Hindlimb muscle (tissue), 1 donor: ENCODE measurements at places on chromosomes 7 and 10.

GRCh38 chr10:116880716-116881482 is 31.6 kb downstream of the ENO4 start:
- DNase-seq = no peak

DNA sequence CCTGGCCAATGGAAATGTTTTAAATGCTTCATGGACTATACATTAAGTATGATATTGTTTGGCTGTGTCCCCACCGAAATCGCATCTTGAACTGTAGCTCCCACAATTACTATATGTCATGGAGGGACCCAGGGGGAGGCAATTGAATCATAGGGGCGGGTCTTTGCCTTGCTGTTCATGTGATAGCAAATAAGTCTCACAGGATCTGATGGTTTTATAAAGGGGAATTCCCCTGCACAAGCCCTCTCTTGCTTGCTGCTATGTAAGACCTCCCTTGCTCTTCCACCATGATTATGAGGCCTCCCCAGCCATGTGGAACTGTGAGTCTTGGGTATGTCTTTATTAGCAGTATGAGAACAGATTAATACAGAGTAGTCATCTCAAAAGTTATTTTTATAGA is 32.4 kb upstream of the GRB10 start:
- DNase-seq = no peak

DNA sequence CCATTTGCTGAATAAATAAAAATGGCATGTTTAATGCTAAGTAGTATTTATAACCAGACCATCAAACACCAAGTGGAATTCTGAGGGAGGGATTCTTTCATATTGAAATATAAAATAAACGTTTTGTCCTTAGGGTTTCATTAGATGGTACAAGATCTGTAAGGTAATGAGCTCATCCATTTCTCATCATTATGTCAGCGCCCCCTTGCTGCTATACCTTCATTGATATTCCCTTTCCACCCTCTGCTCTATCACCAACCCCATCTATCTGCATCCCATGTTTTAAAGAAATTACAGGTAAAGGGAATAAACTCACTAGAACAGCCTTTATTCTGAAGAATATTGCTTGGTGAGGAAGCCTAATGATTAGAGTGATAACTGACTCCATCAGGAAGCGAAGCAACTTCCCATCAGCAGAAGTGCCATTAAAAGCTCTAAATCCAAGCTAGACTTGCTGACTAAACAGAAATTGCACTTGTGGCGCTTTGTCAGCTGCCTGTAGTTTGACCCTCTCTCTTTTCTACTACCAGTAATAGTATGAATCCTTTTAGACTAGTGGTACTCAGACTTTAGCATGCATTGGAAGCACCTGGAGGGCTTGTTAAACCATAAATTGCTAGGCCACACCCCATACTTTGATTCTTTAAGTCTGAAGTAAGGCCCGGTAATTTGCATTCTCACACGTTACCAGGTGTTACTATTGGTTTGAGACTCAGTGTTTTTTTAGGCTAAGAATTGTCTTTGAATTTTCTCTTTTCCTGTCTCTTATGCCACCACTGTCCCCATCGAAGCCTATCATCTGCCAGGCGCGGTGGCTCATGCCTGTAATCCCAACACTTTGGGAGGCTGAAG is 27.5 kb downstream of the ADD3 start:
- no peak for DNase-seq

- DNase-seq = no peak
Measured at GRCh38 chr7:70596598-70596913, 535.4 kb upstream of the GALNT17 start.

GRCh38 chr7:156768698-156769472 is 124.1 kb downstream of the LMBR1 start:
- DNase-seq = no peak

- DNase-seq = no peak
Measured at GRCh38 chr7:114645451-114645850, 230.8 kb downstream of the FOXP2 start.

- DNase-seq = no peak
Measured at GRCh38 chr10:23096802-23097549, 1.6 kb downstream of the MSRB2 start.

- no peak for DNase-seq
Measured at GRCh38 chr10:112235920-112236319, 47.3 kb upstream of the TECTB start.

DNA sequence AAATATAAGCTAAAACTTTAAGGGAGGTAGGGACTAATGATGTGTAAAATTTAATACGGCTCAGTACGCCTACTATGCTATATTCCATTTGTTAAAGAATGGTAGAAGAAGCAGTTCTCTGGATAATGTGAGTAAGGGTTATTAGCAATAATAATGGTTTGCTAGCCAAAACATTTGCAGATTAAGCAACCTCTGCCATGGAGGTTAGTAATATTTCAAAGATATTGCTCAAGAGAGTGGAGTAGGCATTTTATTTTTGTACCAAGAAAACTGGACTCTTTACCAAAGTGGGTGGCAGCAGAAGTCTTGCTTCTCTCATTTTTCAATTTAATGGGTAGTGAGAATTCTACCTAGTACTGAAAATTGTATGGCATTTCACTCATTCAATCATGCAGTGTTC is 158.9 kb upstream of the TMEM106B start:
- DNase-seq = no peak

DNA sequence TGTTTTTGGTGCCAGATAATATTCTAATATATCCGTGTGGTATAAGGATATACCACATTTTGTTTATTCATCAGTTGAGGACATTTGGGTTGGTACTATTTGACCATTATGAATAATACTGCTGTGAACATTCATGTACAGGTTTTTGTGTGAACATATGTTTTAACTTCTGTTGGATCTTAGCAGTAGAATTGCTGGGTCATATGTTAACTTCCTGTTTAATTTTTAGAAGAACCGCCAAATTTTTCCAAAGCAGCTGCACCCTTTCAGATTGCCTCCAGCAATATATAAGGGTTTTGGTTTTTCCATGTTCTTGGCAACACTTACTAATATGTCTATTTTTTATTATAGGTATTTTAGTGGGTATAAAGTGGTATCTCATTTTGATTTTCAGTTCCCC is 22.8 kb downstream of the VPS26A start:
- no peak for DNase-seq

GRCh38 chr10:6516929-6517284 is 63.2 kb downstream of the PRKCQ start:
- no peak for DNase-seq

- DNase-seq = no peak
Measured at GRCh38 chr7:1526271-1526754, 4.2 kb upstream of the MAFK start.

DNA sequence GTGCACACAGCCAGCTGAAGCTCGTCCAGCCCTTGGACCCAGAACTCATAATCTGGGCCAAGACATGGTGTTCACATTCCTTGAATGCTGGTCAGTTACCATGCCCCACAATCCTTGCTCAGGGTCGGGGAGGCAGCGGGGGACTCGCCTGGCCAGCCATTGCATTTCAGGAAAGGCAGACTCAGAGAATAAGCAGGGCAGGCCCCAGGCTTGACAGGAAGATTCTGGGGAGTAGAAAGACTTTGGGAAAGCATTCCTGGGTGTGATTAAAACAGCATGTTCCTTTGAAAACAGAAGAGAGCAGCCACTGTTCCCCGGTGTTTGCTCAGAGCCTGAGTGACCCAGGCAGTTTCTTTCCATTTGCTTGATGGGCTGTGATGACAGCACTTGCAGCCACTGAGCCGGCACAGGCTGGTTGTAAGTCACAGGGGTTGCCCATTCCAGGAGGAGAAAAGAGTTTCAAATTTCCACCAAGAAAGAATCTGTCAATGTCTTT is 473.7 kb downstream of the TYW1 start:
- DNase-seq = no peak

DNA sequence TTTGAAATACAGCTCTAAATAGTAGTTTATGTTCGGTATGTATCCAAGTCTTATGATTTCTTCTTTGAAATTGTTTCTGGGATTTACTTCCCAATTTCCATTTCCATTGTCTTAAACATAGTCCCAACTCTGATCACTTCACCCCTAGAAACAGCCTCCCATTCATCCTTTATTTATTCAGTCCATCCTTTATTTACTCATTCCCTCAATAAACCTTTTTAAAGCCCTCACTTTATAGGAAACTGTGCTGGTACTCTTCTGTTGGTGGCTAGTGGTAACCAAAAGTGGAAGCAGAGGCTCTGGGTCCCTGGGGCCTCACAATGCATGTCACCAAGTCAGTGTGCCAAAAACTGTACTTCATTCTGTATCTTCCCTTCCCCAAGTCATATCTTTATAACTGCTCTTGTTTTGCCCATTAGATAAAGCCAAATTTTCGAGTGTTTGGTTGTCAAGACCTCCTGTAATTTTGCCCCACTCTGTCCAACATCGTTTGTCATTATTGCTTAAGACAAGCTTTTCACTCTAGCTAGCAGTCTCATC is 3.9 kb upstream of the EPC1 start:
- no peak for DNase-seq

- no peak for DNase-seq
Measured at GRCh38 chr10:24652381-24652957, 71.2 kb downstream of the ARHGAP21 start.

DNA sequence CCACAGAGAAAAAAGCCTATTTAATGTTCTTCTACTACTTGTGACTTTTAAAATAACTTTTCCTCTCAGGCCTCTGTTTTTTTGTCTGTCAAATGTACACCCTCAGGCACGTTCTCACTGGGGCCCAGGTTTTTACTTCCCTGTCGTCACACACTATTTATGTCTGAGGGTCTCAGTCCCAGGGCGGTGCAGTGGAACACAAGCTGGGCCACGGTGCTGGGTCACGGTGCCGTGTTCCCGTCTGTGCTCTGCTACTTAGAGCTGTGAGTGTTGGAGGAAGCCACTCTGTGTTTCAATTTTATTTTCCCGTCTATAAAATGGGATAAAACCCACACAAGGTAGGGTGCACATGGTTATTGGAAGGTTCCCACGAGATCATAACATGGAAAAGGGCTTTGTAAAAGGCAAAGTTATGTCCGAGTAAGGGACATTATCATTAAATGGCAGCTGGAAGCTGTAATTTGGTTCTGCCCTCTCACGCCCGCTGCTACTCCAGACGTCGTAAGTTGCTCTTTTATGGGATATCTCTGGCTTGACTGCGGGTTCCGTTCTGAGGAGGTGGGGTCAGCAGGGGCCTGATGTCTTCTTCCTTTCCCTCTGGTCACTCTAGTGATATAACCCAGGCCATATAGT is 25.2 kb downstream of the ZNF775 start:
- DNase-seq = no peak

- DNase-seq = no peak
Measured at GRCh38 chr7:434891-435629, 84.6 kb downstream of the PDGFA start.

DNA sequence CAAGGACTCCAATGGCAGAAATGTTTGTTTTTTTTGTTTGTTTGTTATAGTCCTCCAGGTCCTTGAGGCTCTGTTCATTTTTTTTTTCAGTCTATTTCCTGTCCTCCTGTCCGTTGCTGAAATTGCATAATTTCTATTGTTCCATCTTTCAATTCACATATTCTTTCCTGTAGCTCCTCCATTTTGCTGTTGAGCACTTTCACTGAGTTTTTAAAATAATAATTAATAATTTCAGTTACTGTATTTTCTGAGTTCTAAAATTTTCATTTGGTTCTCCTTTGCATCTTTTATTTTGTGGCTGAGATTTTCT is 202.3 kb upstream of the AGR3 start:
- DNase-seq = no peak

DNA sequence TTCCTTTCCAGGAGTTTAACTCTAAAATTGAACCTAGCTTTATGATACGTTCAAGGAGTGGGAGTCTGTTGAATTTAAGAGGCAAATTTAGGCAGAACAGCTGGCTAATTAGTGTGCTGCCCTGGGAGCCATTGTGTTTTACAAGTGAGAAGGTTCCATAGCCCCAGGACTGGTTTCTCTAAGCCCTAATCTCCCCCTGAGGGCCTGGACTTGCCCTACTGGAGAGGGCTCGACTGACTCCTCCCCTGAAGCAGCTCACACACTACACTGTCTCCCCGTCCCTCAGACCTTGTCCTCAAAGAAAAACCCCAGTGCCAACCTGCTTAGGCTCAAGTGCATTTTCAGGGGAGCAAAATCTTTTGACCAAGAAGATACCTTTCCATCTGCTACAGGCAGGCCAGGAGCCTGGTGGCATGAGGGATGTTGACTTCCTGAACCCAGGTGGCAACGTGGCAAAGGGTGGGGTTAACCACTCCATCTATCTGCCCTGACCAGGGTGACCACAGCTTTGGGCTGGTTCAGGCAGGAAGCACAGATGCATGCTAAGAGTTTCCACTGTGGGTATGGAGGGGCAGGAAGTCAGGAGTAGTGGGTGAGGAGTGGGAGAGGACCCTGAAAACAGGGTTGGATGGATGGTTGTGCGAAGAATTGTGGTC is 68.9 kb upstream of the CARD11 start:
- no peak for DNase-seq

- no peak for DNase-seq
Measured at GRCh38 chr10:27490807-27491206, 13.3 kb upstream of the RAB18 start.

- DNase-seq = no peak
Measured at GRCh38 chr7:94003446-94004023, 620 bp downstream of the BET1 start.

DNA sequence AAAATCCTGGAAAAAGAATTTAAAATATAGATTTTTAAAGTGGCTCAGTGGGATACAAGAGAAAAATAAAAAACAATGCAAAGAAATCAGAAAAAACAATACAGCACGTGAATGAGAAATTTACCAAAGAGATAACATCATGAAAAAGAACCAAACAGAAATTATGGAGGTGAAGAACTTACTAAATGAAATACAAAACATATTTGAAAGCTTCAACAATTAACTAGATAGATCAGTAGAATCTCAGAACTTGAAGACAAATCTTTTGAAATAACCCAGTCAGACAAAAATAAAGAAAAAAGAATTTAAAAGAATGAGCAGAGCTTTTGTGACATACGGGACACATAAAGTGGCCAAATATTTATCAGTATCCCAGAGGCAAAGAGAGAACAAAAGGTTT is 71.2 kb upstream of the DIP2C start:
- no peak for DNase-seq

DNA sequence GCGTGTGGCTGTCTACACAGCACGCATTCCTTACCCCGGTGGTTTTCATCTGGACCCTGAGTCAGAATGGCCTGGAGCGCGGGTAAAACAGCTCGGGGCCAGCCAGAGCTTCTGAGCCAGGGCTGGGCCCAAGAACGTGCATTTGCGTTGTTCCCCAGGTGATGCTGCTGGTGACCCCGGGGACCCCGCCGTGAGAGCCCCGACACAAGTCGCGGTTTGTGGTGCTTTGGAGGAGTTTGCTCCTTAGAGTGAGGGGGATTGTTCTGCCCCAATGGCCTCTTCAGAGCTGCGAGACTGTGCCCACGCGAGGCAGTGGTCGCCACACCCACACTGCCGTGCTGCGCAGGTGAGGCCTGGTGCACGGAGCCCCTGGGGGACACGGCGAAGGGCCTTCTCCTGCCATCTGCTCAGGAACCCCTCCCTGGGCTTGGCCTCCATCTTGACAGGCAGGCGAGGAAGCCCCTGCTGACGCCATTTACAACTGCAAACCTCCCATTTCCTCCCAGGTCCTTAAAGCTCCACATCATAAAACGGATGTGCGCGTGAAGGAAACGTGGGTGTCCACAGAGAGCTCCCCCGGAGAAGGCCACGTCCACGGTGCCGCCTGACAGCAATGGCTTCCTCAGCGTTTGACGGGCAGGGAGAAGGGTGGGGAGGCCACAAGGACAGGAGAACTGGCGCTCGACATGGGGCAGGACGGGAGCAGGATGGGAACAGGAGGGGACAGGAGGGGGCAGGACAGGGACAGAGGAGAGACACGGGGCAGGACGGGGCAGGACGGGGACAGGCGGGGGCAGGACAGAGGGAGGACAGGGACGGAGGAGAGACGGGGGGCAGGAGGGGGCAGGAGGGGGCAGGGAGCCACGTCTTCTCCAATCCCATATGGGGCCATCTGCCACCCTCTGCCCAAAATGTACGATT is 477.2 kb downstream of the DNAJB6 start:
- no peak for DNase-seq

GRCh38 chr7:92773808-92774207 is 62.6 kb downstream of the CDK6 start:
- no peak for DNase-seq
